Panc1 (cell line): ENCODE measurements at places on chromosomes 3 and 15. TPM values are rescaled to one million over a fixed set of nuclear protein-coding genes. Genes with fewer than 3 reads are reported as not detected.

The SEMA7A gene
- total RNA-seq: 11.2 TPM

The SCAMP2 gene
- total RNA-seq: 121 TPM

The NOP10 gene
- 306 TPM for total RNA-seq

The SKOR1 gene
- total RNA-seq: 0.21 TPM

The RNU6-1 gene
- total RNA-seq: not detected

The BOC gene
- total RNA-seq: 0.33 TPM

The CACNA2D3 gene
- 0.41 TPM for total RNA-seq

The OXTR gene
- total RNA-seq: 2.7 TPM
